ENCODE measurements at places on chromosomes 1 and 21. TPM values are rescaled to one million over a fixed set of nuclear protein-coding genes. Genes with fewer than 3 reads are reported as not detected.

The KRTAP7-1 gene
- total RNA-seq: not detected

The ARHGEF16 gene
- total RNA-seq: 19.6 TPM

The UROD gene
- total RNA-seq: 83.0 TPM

The OLFML2B gene
- total RNA-seq: 43.3 TPM

The CLEC20A gene
- total RNA-seq: not detected

The IGSF3 gene
- 1.7 TPM for total RNA-seq

The TBX15 gene
- total RNA-seq: 102 TPM
